ENCODE measurements at places on chromosomes 4 and X.

- no peak for DNase-seq
Measured at GRCh38 chr4:17898553-17899055, 87.8 kb downstream of the NCAPG start.

GRCh38 chrX:139930916-139931645, 1.8 kb downstream of the ATP11C start:
- DNase-seq = no peak

- no peak for DNase-seq
Measured at GRCh38 chr4:174856926-174857800, 28.1 kb upstream of the GLRA3 start.

GRCh38 chrX:265502-265901, 15.7 kb upstream of the PLCXD1 start:
- DNase-seq = no peak

DNA sequence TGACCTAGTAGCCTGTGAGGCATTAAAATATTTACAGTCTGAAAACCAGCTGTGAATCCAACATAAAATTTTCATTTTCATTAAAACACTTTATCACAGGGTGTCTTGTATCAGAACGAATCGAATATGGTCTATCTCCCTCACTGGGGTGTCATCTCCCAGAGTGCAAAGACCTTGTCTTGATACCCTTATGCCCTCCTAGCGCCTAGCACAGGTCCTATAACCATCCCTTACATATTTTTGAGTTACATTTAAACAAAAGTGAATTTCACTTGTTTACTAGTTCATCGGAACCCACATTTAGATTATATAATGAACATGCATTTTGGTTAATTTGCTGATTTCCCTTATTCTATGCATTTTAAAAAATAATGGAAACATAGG, 14.0 kb downstream of the DIPK2B start:
- no peak for DNase-seq

GRCh38 chr4:21090094-21090666, 389.9 kb downstream of the PACRGL start:
- DNase-seq = no peak

- DNase-seq = peak; percentile 85
Measured at GRCh38 chrX:111181951-111182350, 86.0 kb downstream of the PAK3 start.

GRCh38 chr4:153618833-153619232, 65.2 kb upstream of the TLR2 start:
- DNase-seq = no peak

DNA sequence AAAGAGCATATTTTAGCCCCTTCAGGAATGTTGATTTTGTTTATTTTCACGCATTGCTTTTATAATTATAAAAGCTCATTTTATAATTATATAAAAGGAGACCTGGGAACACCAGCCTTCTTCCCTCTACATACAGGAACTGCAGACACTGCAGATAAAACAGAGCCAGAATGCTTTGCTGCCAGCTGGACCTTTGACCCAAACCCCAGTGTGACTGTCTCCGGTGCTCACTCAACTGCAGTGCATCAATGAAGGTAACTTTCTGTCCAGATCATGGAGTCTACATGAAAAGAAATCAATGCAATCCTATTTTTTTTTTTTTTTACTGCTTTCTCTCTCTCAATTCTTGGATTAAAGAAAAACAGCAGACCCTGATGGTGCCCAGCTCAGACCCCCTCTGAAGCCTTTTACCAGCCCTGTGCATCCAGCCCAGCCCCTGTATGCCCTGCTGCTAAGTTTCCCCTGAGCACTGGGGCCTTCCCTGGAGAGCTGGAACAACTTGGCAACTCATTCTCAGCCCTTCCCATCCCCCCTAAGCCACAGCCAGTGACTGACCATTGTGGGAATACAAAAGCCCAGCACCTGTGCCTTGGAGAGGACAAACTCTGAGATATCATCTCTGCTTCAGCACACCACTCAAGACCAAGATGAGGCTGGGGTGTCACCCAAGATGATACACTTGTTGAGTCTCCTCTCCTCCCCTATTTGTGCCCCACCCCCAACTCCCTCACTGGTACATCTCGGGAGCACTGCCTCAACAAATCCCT, 182.1 kb downstream of the EVC2 start:
- no peak for DNase-seq
